ENCODE measurements at places on chromosomes 4 and X.

DNA sequence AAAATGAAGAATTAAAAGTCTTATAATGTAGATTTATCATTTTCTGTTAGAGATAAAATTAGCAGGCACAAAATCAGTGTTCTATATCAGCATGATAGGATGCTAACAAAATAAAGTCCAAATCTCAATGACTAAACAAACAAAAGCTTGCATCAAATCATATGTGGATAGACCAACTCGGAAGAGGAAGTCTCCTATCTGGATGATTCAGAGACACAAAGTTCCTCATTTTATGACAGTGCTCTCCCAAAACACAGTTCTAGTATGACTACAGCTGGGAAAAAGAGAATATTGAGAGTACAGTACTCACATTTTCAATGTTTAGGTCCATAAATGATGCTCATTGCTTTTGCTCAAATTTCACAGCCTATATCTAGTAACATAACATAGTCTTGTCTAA lies 376.1 kb upstream of the CTSO start:
- no peak for DNase-seq

DNA sequence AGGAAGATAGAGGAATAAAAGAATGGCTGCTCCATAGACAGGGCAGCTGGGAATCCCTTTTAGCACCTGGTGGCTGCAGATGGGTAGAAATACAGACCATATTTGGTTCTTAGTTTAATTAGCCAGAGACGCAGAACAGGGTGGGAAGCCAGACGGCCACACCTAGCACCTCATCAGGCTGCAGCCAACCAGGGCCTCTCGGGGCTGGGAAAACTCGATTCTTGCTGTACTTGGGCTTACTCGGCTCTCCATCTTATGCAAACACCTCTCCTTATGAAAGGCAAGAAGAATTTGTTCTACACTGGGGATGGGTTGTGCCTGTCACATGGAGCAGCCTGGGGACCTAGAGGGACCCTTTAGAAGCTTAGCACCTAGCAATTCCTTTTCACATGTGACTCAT lies 19.7 kb downstream of the IRAK1 start:
- DNase-seq = no peak

GRCh38 chrX:118627084-118627758 lies 100.2 kb upstream of the IL13RA1 start:
- DNase-seq = no peak

DNA sequence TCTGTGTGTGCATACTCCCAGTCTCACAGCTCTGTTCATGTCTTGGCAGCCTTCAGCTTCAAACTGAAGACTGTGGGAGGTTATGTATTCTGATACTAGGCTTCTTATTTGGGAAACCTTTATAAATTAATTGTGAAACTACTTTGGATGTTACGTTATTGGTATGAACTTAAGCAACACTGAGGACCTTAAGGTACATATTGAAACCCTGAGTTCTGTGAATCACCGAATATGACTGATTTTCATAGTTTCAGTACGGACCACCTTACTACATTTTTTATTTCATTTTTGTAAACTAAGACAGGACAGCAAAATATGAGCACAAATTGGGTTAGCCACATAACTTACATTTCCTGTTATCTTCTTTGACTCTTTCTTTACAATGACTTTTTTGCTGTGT lies 498.4 kb downstream of the PDGFC start:
- no peak for DNase-seq

GRCh38 chr4:186712690-186713089 lies 11.0 kb downstream of the FAT1 start:
- DNase-seq = no peak

GRCh38 chr4:1291996-1292702 lies 2.5 kb downstream of the MAEA start:
- DNase-seq = no peak

Measured in NCI-H1417 treated with DMSO at 0.1 percent for 48 hours (cell line).